ENCODE measurements at places on chromosomes 7 and 10. TPM values are rescaled to one million over a fixed set of nuclear protein-coding genes. Genes with fewer than 3 reads are reported as not detected.

The ZSCAN25 gene
- total RNA-seq, result 7.7 TPM

DNA sequence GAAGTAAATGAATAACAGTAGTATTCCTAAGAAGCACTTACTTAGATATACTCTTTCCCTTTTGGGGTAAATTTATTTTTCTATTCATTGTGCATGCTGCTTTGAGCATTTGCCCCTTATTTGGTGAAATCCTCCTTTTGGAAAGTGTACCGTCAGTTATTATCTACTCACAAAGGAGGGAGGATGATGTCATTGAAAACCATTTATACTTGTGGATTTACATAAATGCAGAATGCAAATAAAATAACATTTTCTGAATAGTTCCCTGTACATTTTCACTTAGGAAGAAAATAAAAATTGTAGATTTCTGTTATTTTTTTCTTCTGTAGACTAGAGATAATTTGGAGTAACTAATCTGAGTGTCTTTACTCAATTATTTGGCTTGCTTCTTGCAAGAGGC lies 29.5 kb upstream of the SEM1 start:
- DNase-seq, result no peak

GRCh38 chr7:108611268-108611667 lies 41.6 kb downstream of the DNAJB9 start:
- DNase-seq, result no peak

DNA sequence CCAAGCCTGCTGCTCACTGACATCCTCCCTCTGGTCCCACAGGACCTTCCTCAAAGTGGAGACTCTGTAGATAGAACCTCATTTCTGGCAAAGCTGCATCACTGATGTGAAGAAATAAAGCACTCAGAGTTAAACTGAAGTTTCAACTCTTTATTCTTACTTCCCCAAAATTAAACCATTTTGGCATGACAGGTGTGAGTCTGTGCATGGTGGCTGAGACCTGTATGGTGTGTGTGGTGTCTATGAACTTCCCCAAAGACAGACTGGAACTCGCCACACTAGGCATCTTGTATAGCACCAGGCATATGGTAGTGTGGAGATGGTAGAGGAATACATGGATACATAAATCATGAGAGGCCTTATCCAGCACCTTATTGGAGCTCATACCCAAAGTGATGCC lies 6.6 kb upstream of the WDFY4 start:
- DNase-seq, result no peak

GRCh38 chr10:128860574-128860973 lies 606.5 kb upstream of the MGMT start:
- no peak for DNase-seq
